CD8-positive, alpha-beta memory T cell (primary cell): ENCODE measurements at places on chromosomes 1 and 21. TPM values are rescaled to one million over a fixed set of nuclear protein-coding genes. Genes with fewer than 3 reads are reported as not detected.

The FAM177B gene
- total RNA-seq: not detected

The CD1B gene
- not detected for total RNA-seq

The CNIH3 gene
- total RNA-seq: 1.1 TPM

The GBP1 gene
- total RNA-seq: 52.1 TPM

The TRAF5 gene
- 30.7 TPM for total RNA-seq

The HORMAD1 gene
- total RNA-seq: not detected

The AADACL3 gene
- not detected for total RNA-seq

The ARHGEF10L gene
- 0.24 TPM for total RNA-seq

The LCA5L gene
- 0.13 TPM for total RNA-seq

The IGSF3 gene
- total RNA-seq: 1.8 TPM

The NUDT4B gene
- 0.69 TPM for total RNA-seq

The RSBN1 gene
- total RNA-seq: 18.5 TPM

The LEFTY1 gene
- total RNA-seq: not detected

The MSH4 gene
- total RNA-seq: 0.58 TPM

The ALG14 gene
- 4.4 TPM for total RNA-seq

The OLFML2B gene
- 0.22 TPM for total RNA-seq

The IGSF9 gene
- 0.04 TPM for total RNA-seq
